ENCODE measurements at places on chromosomes 2 and 18. TPM values are rescaled to one million over a fixed set of nuclear protein-coding genes. Genes with fewer than 3 reads are reported as not detected.

KLHL14 gene
- total RNA-seq = not detected

CCDC102B gene
- total RNA-seq = 1.1 TPM

EDAR gene
- total RNA-seq = 0.07 TPM

GRCh38 chr2:136858656-136859055 lies 93.3 kb downstream of the THSD7B start:
- DNase-seq = no peak

ICA1L gene
- 4.6 TPM for total RNA-seq

ALPP gene
- total RNA-seq = not detected

GRCh38 chr2:240917684-240918257 lies 11.6 kb downstream of the CROCC2 start:
- DNase-seq = no peak

GRCh38 chr2:105880637-105881036 lies 135.9 kb downstream of the NCK2 start:
- DNase-seq = no peak

GRCh38 chr2:191994749-191995148 lies 147.9 kb upstream of the CAVIN2 start:
- DNase-seq = no peak

DNAJC27 gene
- total RNA-seq = 4.7 TPM

GRCh38 chr18:25592804-25593360 lies 240.9 kb upstream of the ZNF521 start:
- DNase-seq = no peak

DNA sequence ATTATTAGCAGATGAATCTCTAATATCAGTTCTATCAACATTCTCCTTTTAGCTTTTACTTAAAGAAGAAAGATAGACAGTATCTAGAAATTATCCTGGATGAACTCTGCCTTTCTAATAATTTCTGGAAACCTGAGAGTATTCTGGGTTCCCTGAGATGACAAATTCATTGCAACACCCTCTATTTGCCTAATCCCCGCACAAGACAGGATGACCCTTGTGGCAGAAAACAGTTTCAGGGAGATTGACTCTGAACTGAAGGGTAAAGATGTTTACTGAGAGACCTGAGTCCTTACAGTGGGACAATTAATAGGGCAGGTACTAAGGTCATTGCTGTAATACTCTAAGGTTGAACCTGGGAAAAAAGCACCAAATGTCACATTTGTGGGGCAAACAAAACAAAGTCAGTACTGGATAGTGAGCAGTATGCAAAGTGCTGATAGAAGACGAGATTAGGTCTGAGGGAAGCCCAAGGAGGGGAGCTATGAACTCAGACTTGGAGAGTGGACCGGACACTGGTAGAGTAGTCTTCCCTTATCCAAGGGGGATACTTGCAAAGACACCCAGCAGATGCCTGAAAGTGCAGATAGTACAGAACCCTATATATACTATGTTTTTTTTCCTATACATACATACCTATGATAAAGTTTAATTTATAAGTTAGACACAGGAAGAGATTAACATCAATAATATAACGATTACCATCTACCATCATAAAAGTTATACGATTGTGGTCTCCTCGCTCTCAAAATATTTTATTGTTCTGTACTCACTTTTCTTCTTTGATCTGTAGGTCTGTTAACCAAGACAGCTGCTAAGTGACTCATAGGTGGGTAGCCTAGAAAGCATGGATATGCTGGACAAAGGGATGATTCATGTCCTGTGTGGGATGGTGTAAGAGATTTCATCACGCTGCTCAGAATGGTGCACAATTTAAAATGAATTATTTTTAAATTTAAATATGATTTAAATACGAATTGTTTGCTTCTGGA lies 148.3 kb upstream of the KLHL14 start:
- DNase-seq = no peak

GATA6 gene
- 0.11 TPM for total RNA-seq

DNAH7 gene
- not detected for total RNA-seq

GRCh38 chr2:168116448-168116847 lies 130.9 kb downstream of the STK39 start:
- no peak for DNase-seq

RNF152 gene
- 0.38 TPM for total RNA-seq

- DNase-seq = peak; percentile 91
Observed at GRCh38 chr2:242088471-242089212, 219.1 kb downstream of the RTP5 start.

TRAF3IP1 gene
- total RNA-seq = 15.9 TPM

RNF144A gene
- 13.5 TPM for total RNA-seq

DNA sequence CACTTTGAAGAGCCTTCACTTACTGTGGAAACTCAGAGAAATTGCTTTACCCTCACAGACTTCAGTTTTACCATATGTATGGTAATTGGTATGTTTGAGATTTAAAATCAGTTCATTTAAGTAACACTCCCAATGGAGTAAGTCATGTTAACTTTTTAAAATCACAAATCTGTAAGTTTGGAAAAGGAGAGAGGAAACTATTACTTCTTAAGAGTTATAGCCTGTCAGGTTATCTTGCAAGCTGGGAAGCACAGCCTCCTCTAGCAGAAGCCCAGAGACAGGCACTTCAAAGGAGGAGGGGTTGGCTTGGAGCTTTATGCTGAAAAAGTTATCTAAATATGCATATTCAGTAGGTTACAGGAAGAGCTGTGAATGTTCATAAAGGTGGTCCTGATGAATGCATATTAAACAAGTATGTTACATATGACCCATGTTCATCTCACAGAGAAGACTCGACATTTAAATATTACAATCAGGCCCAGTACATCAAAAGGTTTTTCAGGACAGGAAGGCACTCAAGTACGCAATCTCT lies 102.5 kb downstream of the XRCC5 start:
- no peak for DNase-seq

RIT2 gene
- total RNA-seq = not detected

NR4A2 gene
- total RNA-seq = 19.7 TPM

SYT4 gene
- total RNA-seq = not detected

SLC16A14 gene
- 1.0 TPM for total RNA-seq

PRSS56 gene
- total RNA-seq = not detected

DNA sequence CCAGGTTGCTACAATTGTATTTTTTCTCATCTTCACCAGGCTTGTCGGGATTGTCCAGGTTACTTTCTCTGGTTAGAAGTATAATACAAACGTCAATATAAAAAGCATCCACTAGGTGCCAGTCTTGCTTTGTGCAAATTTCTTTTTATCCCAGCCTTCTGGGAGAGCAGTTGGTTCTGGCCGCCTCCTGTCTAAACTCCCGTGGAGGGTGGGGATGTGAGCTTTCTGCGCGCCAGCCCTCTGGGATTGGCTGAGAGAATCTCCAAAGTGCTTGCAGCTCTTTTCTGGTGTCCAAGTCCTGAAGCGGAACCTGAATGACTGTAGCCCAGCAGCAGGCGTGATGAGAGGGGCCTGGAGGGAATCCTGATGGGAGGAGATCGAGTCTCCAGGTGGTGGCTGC lies 22.4 kb upstream of the TOGARAM2 start:
- peak; percentile 50 for DNase-seq

DNA sequence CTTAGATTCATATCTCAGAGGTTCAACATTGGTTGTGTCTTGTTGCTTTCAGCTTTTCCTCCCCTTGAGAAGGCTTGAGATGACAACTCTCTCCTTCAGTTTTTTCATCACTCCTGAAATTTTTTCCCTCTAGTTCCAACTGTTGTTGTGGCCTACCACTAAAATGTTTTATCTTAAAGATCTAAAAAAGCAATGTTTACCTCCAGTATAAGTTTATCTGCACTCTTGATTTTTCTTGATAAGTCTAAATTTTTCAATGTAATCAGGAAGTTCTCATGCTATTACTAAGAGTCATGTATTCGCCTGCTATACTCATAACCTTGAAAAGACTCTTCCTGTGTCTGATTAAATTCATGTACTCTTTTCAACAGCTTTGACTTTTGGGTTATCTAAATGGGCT lies 366.3 kb upstream of the TFPI start:
- DNase-seq = no peak

- no peak for DNase-seq
Observed at GRCh38 chr2:232781765-232782164, 5.4 kb upstream of the KCNJ13 start.

- no peak for DNase-seq
Observed at GRCh38 chr2:70014959-70015358, 53.5 kb upstream of the ASPRV1 start.

ROCK2 gene
- total RNA-seq = 19.5 TPM
